GM23248 (cell line): ENCODE measurements at places on chromosomes 12 and 14. TPM values are rescaled to one million over a fixed set of nuclear protein-coding genes. Genes with fewer than 3 reads are reported as not detected.

The EPYC gene
- not detected in 2 replicates for total RNA-seq

The RPL10L gene
- total RNA-seq = not detected in 2 replicates

The CSAD gene
- total RNA-seq = 13.4 and 14.2 TPM in 2 replicates

The SLCO1A2 gene
- not detected in 2 replicates for total RNA-seq

The GLIPR1L2 gene
- total RNA-seq = 0.51 and 1.6 TPM in 2 replicates

The MYL2 gene
- not detected in 2 replicates for total RNA-seq

The TAS2R20 gene
- total RNA-seq = 1.8 and 2.5 TPM in 2 replicates

The NEUROD4 gene
- not detected in 2 replicates for total RNA-seq

The SCARB1 gene
- 2.2 and 3.2 TPM in 2 replicates for total RNA-seq

The CISTR gene
- total RNA-seq = not detected in 2 replicates

The TRPV4 gene
- 0.65 and 1.6 TPM in 2 replicates for total RNA-seq

The SLC25A47 gene
- not detected in 2 replicates for total RNA-seq

The TMBIM4 gene
- 162 and 184 TPM in 2 replicates for total RNA-seq

The NAV3 gene
- 49.8 and 69.9 TPM in 2 replicates for total RNA-seq

The AKAP3 gene
- total RNA-seq = 0.22 and 0.89 TPM in 2 replicates

The REC8 gene
- total RNA-seq = 1.4 and 3.5 TPM in 2 replicates

The FAM181A gene
- not detected in 2 replicates for total RNA-seq

The STYK1 gene
- 1.1 TPM in 1 of 2 replicates, not detected in the other for total RNA-seq

The DAO gene
- total RNA-seq = not detected in 2 replicates

The SERPINA5 gene
- total RNA-seq = not detected in 2 replicates

The GALNT16 gene
- 1.4 and 4.2 TPM in 2 replicates for total RNA-seq

The GPRC5A gene
- total RNA-seq = 32.9 and 37.8 TPM in 2 replicates

The TTC9 gene
- not detected in 2 replicates for total RNA-seq

The RNASE1 gene
- not detected in 2 replicates for total RNA-seq

The SPIC gene
- not detected in 2 replicates for total RNA-seq

The C12orf56 gene
- total RNA-seq = 0.25 and 0.43 TPM in 2 replicates

The PPFIA2 gene
- total RNA-seq = not detected in 2 replicates

The ZFHX2 gene
- under 0.01 TPM in 1 of 2 replicates, not detected in the other for total RNA-seq

The FAIM2 gene
- total RNA-seq = 0.86 and 2.8 TPM in 2 replicates

The LRRC10 gene
- total RNA-seq = not detected in 2 replicates

The RNASE7 gene
- not detected in 2 replicates for total RNA-seq

The OR4Q3 gene
- total RNA-seq = not detected in 2 replicates

The ZC2HC1C gene
- 2.8 and 5.3 TPM in 2 replicates for total RNA-seq

The RFX4 gene
- not detected in 2 replicates for total RNA-seq

The LALBA gene
- not detected in 2 replicates for total RNA-seq

The KCNA5 gene
- total RNA-seq = not detected in 2 replicates

The TMEM229B gene
- total RNA-seq = 0.65 and 1.1 TPM in 2 replicates

The OR4K2 gene
- not detected in 2 replicates for total RNA-seq

The SYT1 gene
- total RNA-seq = 2.4 and 3.0 TPM in 2 replicates
